ENCODE measurements at places on chromosomes 5 and 9. TPM values are rescaled to one million over a fixed set of nuclear protein-coding genes. Genes with fewer than 3 reads are reported as not detected.
A peak's percentile ranks its signal among the peaks of the same experiment; 100 is the strongest.

F12 gene
- total RNA-seq = 5.7 TPM

TAF1L gene
- not detected for total RNA-seq

IL13 gene
- not detected for total RNA-seq

GAPT gene
- not detected for total RNA-seq

ORM1 gene
- 1.6 TPM for total RNA-seq

SPINK13 gene
- not detected for total RNA-seq

PPIC gene
- total RNA-seq = 23.4 TPM

FGD3 gene
- total RNA-seq = 5.5 TPM

ENTR1 gene
- 77.9 TPM for total RNA-seq

GRCh38 chr5:38821679-38822078 lies 24.1 kb upstream of the OSMR start:
- DNase-seq = no peak

GRCh38 chr9:100087218-100087617 lies 11.6 kb downstream of the ERP44 start:
- DNase-seq = no peak

- peak; percentile 70 for DNase-seq
Measured at GRCh38 chr5:34656700-34657273, 659 bp downstream of the RAI14 start.

DNA sequence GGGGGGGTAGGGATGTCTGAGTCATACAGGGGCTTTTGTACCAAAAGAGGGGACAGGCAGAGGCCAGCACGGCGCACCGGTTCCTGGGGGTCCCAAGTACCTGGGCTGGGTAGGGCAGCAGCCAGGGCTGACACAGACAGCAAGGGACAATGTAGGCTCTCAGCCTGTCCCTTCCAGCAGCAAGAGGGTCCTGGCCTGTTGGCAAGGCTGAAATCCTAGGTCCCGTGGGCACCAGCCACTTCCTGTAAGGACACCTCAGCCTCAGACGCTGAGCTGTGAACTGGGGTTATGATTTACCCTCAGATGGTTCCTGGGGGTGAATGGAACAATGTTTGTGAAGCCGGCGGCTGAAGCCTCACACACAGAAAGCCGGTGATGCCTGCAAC lies 41.3 kb downstream of the NACC2 start:
- DNase-seq = no peak

DNA sequence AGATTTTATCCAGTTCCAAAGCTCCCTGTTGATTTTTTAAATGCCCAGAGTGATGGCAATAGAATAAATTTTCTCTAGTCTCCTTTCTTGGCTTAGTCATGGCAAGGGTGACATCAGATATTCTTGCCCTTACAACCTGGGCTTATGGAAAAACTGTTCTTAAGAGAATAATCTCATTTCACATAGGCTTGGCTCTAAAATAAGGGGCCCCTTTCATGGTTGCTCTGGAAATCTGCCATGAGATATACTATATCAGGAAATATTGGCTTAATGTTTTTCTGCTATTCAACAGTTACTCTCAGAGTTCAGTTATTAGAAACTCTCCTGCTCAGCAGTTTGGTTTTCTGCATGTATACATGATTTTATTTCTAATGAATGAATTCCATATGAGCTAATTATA lies 7.8 kb downstream of the HMHB1 start:
- no peak for DNase-seq

- DNase-seq = no peak
Measured at GRCh38 chr9:125492719-125493118, 214.3 kb downstream of the MAPKAP1 start.

GRCh38 chr5:147734894-147735293 lies 47.6 kb downstream of the JAKMIP2 start:
- no peak for DNase-seq

DNA sequence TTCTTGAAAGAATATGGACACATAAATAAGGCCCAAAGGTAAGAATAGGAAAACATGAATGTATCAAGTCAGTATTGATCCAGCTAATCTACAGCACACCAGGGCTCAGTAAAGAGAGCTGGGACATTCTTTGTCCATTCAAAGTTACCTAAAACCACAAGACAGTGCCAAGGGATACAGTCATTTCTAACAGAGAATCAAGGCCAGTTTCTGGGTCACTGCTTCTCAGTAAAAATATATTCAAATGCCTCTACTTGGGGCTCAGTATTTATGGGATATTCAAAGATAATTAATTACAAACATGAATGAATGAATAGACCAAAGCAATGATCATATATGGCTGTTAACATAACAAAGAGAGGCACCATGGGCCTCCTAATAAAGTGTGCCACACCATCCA lies 34.9 kb downstream of the MTMR12 start:
- no peak for DNase-seq

GRCh38 chr5:151130922-151131891 lies 26.4 kb downstream of the ANXA6 start:
- DNase-seq = no peak

GRCh38 chr5:315488-316209 lies 5.9 kb upstream of the AHRR start:
- DNase-seq = no peak

- DNase-seq = no peak
Measured at GRCh38 chr5:43400082-43400481, 12.1 kb downstream of the CCL28 start.

- no peak for DNase-seq
Measured at GRCh38 chr5:173324115-173325001, 3.9 kb downstream of the STC2 start.

GRCh38 chr5:157167214-157167621 lies 1.2 kb upstream of the GARIN3 start:
- DNase-seq = no peak

DNA sequence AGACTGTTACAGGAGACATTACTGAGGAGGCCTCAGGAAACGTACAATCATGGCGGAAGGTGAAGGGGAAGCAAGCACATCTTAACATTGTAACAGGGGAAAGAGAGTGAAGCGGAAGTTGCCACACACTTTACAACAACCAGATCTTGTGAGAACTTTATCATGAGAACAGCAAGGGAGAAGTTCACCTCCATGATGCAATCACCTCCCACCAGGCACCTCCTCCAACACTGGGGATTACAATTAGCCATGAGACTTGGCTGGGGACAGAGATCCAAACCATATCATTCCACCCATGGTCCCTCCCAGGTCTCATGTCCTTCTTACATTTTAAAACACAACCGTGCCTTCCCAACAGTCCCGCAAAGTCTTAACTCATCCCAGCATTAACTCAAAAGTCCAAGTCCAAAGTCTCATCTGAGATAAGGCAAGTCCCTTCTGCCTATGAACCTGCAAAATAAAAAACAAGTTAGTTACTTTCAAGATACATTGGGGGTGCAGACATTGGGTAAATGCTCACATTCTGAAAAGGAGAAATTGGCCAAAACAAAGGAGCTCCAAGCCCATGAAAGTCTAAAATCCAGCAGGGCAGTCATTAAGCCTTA lies 138.3 kb downstream of the TMEM161B start:
- DNase-seq = no peak

DNA sequence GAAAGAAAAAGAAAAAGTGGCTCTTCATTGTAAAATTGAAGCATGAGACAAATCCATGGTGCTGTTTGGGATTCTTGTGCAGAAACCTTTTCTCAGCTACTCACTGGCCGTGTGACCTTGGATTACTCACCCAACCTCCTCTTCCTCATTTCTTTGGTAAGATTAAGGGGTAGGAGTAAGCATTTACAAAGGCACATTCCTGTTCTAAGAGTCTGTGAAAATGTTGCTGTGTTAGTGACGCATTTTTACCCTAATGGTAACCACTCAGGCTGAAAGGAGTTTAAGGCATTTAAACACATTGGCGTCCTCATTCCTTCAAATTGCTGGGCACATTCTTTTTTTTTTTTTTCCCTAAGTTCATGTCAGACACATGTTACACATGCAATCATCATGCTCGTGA lies 4.3 kb downstream of the RAI14 start:
- DNase-seq = no peak

GRCh38 chr9:124009531-124010217 lies 1.9 kb upstream of the LHX2 start:
- no peak for DNase-seq

DNA sequence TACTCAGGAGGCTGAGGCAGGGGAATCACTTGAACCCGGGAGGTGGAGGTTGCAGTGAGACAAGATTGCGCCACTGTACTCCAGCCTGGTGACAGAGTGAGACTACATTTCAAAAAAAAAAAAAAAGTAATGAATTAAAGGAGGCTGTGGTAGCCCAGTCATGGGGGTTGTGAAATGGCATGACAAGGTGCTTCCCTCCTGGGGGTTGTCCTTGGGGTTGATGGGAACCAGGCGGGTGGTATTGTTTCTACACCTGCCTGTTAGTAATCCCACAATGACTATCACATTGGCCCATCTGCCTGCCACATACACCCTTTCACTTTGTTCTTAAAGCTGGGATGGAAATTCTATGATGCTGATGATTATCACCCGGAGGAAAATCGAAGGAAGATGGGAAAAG lies 5.6 kb downstream of the IDNK start:
- DNase-seq = no peak

GRCh38 chr9:98687911-98688310 lies 20.8 kb downstream of the GABBR2 start:
- DNase-seq = no peak

DNA sequence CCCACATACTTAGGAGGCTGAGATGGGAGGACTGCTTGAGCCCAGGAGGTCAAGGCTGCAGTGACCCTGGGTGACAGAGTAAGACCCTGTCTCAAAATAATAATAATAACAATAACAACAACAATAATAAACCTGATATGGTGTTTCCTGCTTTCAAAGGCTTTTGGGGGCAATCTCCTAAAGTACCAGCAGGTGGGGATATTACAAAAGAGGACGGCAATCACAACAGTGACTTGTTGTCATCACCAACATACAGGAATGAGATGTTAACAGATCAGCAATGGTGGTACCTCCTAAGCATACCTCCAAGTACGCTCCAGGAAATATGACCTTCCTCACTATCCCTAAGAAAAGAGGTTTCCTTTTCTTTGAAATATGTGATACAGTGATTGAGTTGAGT lies 91.1 kb upstream of the RNF180 start:
- DNase-seq = no peak

DNA sequence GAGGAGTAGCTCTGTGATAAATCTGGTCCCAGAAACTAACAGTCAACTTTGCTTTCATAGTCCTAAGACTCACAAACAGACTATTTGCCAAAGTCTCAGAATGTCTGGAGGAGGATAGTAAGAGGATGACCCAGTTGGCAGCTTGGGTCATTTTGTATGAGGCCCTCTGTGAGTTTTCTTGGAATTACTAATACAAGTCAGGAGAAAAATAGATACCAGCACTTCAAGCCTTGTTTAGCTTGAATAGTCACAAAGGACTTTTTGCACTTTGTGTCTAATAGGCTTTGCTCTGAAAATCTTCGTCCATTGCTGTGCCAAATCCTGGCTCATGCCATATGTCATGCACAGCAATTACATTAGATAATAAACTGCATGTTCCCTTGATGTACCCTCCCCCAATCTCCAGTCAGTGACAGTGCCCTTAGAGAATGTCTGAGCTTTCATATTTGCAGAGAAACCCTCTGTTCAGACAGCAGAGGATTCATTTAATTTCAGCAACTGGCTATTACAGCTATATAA lies 612.8 kb downstream of the CSNK1G3 start:
- DNase-seq = no peak

GRCh38 chr9:123425836-123426365 lies 69.9 kb downstream of the CRB2 start:
- DNase-seq = no peak

- DNase-seq = no peak
Measured at GRCh38 chr9:79701651-79702050, 129.9 kb downstream of the TLE4 start.

- DNase-seq = no peak
Measured at GRCh38 chr5:41761663-41762062, 108.6 kb downstream of the OXCT1 start.

GRCh38 chr9:117412006-117412715 lies 2.7 kb downstream of the ASTN2 start:
- DNase-seq = no peak

All from type B pancreatic cell (in vitro differentiated cells).